ENCODE measurements at places on chromosomes 12 and 14.

DNA sequence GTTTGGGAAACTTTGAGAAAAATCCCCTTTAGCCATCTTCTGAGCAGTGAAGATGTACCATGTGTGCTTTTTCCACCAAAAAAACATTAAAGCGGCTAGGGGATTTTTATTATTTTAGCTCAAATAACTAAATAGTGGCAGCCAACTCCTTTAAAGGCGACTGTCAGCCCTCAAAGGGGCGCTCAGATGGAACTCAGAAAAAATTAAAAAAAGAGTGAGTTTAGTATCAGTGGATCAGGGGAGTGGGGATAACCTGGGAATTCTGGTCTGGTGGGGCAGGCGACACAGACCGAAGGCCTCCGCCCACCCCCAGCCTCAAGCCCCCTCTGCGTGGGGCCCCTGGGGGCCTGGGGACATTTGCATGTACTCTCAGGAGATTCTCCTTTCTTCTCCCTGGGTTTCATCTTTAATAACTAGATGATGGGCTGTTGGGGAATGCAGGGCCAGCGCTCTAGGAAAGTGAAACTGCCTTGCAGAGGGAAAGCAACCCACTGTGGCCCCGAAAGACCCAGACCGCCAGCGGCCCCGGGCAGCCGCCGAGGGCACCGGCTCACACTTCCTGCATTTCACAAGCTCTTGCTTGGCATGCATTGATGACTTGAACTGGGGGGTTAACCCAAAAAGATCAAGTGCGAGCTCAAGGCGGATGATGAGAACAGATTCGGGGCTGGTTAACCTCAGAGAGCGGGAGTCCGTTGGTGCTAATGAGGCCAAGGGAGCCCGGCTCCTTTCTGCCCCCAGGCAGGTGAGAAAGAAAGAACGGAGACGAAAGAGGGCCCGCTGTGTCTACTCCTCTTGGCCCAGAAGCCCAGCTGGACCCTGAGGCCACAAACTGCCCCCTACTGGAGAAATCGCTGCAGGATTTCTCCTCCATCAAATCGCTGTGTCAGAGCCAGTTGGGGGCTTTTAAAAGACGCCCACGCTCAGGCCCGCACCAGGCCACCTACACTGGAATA is 7.3 kb upstream of the BATF start:
- DNase-seq: no peak

DNA sequence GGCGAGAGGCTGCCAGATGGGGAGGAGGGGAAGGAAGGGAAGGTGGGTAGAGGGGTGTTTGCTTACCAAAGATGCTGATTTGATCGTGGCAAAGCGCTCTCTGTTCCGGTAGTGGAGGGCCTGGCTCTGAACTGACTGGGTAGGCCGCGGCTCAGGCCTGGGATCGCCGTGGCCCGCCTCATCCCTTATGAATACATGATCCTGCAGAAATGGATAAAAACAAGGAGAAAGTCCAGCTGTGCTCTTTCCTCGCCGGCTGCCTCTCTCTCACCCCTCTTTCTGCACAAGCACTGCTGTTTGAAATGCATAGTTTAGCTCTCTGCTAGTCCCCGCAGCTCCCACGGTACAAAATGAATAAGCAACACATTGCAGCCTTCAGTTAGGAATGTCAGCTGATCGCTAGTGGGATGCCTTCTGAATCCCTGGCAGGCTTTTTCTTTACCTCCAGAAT is 53.8 kb downstream of the PEBP1 start:
- DNase-seq: no peak

DNA sequence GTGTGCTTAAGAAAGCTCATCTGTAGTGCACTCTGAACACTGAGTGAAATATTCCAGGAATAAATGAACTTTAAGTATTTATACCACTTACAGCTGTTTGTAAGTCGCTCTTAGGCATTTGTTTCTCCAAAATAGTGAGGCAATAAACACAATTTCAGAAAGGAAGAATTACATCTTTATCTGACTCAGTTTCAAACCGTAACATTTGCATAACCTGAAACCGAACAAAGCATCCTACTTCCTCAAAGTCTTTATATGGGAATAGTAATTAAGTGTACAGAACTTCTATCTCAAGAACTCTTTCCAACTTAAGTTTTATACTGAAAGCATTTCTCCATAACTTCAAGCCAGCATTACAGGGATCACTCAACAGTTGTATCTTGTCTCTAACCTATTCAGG is 58.4 kb downstream of the SOX5 start:
- DNase-seq: no peak

GRCh38 chr12:105522166-105522825 is 191.8 kb downstream of the C12orf75 start:
- no peak for DNase-seq

DNA sequence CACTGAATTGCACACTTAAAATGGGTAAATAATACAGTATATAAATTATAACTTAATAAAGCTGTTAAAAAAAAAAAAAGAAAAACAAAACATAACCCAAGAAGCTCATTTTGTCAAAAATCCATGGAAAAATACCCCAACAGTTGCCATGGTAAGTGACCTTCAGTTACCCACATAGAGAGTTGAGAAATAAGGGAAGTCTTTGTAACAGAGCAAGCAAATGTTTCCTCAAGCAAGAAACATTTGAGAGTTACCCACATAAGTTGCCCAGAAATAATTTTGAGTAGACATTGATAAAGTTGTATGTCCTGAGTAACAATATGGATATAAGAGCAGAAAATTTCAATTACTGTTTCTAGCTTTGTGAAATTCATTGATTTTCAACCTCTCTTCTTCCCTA is 227.4 kb downstream of the CCDC59 start:
- no peak for DNase-seq

GRCh38 chr14:82060219-82060618 is 526.6 kb upstream of the SEL1L start:
- no peak for DNase-seq

GRCh38 chr14:106551265-106551664 is 1024.9 kb downstream of the TMEM121 start:
- DNase-seq: no peak

GRCh38 chr14:54420478-54421142 is 20.6 kb downstream of the CNIH1 start:
- DNase-seq: no peak

- DNase-seq: no peak
These were observed 1.3 kb downstream of the PPFIA2 start for GRCh38 chr12:81757731-81758365.

GRCh38 chr12:98916106-98916505 is 271.0 kb downstream of the APAF1 start:
- DNase-seq: no peak

DNA sequence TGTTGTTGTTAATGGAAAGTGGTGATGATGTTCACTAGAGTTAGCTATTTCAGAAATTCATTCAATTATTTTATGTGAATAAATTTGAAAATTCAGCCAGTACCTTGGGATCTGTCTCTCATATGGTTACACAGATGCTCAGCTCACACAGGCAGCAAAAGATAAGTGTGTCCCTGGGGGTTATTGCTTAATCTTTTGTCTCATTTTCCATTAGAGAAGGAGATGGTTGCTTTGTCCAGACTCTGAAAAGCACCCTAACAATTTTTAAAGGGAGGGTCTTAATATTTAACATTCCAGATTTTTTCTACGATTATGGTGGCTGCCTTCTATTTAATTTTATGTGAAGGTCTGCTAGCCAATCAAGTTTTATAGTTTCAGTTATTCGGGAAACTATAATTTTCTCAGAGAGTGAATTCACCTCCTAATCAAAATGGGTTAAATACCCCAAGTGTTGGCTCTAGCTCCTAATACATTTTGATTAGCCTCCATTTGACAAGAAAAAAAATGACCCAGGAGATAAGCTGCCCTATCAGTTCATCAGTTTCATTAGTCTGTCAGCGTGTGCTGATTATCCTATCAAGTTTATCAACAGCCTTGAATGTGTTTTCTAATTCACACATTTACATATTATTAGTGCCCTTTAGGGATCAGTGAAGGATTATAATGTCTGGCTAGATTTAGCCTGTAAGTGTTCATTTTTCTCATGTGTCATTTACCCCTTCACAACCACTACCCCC is 282.1 kb downstream of the TMTC2 start:
- no peak for DNase-seq

- DNase-seq: no peak
These were observed 2.1 kb downstream of the KRT84 start for GRCh38 chr12:52383331-52383730.

DNA sequence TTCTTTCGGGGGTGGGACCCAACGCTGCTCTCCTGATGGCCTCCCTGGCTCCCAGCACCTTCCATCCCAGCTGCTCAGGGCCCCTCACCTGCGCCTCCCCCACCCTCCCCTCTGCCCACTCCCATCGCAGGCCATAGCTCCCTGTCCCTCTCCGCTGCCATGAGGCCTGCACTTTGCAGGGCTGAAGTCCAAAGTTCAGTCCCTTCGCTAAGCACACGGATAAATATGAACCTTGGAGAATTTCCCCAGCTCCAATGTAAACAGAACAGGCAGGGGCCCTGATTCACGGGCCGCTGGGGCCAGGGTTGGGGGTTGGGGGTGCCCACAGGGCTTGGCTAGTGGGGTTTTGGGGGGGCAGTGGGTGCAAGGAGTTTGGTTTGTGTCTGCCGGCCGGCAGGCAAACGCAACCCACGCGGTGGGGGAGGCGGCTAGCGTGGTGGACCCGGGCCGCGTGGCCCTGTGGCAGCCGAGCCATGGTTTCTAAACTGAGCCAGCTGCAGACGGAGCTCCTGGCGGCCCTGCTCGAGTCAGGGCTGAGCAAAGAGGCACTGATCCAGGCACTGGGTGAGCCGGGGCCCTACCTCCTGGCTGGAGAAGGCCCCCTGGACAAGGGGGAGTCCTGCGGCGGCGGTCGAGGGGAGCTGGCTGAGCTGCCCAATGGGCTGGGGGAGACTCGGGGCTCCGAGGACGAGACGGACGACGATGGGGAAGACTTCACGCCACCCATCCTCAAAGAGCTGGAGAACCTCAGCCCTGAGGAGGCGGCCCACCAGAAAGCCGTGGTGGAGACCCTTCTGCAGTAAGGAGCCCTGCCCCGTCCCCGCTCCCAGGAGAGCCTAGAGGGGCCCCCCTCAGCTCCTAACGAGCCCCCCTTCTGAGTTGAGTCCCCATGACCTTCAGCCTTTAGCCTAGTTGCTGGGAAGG is at the start of gene HNF1A:
Gene HNF1A (plus strand): TSS at position 248 of the 924 bp plus-strand sequence. CDS start 226 bp downstream, at position 474.
- no peak for DNase-seq

DNA sequence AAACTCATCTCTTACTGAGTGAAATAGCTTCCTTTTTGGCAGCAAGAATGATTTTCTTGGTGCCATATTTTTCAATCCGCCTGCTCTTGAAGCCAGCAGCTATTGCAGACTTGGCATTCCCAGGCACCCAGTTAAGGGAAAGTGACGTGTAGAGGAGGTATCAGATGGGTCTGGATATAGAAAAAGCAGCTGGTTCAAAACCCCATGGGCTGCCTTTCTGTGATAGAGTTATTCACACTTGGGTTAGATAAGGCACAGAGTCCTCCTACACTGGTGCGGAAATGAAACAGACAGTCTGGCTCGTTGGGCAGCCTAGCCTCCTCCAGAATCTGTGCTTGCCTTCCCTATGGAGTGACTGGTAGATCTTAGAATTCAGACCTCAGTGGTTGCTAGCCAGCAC is 62.2 kb downstream of the PTPN11 start:
- no peak for DNase-seq

DNA sequence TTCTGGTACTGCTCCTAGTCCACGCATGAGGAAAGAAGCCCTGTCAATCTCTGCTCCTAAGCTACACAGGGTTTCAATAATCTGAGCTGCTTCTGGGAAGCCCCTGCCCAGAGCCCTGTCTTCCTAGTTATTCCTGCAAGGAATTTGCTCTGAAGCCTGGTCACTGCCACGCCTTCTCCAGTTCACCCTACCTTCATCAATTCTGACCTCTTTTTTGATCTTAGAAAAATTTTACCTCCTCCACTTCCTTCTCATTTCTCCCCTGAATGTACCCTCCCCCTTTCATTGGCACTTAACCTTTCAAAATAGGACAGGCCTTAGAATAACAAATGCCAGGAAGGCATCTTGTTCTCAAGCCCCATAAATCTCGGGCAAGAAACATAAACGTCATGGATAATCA is 14.9 kb upstream of the LRRK2 start:
- DNase-seq: no peak

- DNase-seq: no peak
These were observed 20.0 kb downstream of the NFKBIA start for GRCh38 chr14:35384455-35385041.

DNA sequence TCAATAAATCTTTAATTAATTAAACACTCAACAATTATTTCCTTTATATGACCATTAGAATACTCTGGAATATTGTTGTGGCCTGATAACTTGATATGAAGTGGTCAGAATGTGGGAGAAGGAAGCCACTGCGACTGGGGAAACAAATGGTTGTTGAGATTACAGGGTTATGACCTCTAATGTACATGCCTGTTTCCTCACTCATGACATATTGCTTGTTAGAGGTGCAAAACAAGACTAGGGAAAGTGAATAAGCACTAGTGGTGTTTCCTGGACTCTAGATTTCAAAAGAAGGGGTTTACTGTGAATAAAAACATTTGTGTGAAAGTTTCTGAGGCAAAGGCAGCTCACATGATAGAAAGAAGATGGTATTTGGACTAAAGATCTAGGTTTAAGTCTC is 53.3 kb downstream of the STAB2 start:
- no peak for DNase-seq

DNA sequence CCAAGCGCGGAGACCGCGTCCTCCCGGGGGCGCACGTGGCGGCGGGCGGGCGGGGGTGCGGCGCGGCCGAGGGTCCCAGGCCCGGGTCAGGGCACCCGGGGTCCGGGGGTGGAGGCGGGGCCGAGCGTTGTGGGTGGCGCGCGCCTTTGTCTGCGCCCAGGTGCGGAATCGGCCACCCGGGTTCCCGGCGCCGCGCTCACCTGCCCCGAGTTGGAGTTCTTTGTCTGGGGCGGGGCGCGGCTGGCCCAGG is 50.1 kb downstream of the LRCOL1 start:
- DNase-seq: no peak

- DNase-seq: no peak
These were observed 91.7 kb upstream of the MAX start for GRCh38 chr14:65193916-65194590.

- no peak for DNase-seq
These were observed 323.0 kb downstream of the FLRT2 start for GRCh38 chr14:85852906-85853305.

GRCh38 chr12:26845057-26845666 is 12.2 kb upstream of the ITPR2 start:
- DNase-seq: no peak

DNA sequence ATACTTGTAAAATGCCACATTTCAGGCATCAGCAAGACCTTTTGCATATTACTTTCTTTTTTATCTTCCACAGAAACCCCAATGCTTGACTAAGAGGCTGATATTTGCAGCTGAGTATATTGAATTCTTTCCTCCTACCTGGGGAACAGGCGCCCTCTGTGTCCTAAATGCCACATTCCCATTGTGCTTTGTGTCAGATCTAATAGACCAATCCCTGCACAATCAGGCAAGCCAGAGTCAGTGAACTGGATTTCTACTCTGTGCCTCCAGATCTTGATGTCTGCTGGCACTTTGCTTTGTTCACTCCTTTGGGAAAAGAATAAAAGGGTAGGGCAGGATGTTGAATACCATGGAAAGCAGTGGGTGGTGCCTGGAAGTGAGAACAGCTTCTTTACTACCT is 22.4 kb upstream of the TAS2R42 start:
- DNase-seq: no peak

DNA sequence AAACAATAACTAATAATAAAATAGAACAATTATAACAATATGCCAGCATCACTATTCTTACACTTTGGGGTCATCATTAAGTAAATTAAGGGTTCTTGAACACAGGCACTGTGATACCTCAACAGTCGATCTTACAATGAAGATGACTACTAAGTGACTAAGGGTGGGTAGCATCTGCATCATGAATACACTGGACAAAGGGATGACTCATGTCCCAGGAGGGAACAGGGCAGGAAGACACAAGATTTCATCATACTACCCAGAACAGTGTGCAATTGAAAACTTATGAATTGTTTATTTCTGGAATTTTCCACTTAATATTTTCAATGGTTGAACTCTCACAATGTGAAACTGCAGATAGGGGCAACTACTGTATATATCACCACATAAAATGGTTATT is 19.7 kb downstream of the TSPAN19 start:
- DNase-seq: no peak
